Psoas muscle (tissue), 8 donors: ENCODE measurements at places on chromosomes 12 and 14.

- no peak for DNase-seq
Measured at GRCh38 chr14:40252817-40253447, 820.7 kb upstream of the FBXO33 start.

- DNase-seq = no peak
Measured at GRCh38 chr12:4992871-4993270, 50.8 kb upstream of the KCNA5 start.

DNA sequence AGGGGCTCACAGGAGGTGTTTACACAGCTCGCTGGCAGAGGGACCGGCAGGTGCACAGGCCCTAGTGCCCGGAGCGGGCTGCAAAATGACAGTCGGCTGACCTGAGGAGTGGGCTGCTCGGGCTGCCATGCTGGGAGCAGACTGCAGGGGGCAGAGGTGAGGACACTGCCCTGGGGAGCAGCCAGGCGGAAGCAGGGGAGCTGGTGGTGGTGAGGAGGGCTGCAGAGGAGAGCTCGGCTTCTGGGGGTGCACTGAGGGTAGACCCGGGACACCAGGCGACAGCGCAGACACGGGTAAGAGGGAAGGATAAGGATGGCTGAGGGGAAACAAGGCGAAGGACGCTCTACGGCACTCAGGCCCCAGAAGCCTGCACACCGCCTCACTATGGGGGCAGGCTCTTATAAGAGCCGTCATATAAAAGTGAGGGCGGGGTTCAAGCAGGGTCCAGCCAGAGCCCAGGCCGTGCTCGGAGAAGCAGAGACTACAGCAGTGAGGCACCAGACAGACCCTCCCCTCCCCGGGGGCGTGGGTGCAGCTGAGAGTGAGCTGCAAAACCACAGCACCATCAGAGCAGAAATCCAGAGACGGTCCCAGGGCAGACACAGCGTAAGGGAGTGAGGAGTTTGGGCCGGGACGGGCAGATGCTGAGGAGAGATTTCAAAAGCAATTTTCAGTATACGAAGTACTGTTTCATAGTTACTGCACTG, 62.5 kb downstream of the CCDC88C start:
- DNase-seq = no peak

DNA sequence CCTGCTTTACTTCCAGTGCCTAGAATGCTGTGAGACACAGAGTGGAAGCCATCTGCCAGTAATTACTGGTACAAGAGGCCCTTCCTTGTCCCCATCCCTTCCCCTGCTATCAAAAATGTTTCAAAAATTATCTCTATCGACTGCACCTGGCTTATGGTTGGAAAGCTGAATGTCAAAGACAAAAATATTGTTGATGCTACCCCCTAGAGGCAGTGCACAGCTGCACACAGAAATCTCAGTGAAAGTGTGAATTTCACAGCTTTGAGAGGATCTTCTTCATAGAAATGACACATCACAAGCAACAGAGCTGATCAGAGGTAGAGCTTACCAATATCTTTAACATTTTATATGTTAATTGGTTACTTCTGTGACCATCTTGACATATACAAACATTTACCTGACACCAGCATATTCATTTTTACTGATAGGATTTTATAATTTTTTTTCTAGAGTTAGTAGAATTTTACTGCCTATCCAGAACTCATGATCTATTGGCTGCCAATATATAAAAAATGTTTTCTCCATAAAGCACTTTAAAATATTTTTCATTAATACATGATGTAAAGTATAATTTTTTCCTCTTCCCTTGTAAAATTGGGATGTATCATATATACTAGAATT, 138.0 kb downstream of the AACS start:
- DNase-seq = no peak

DNA sequence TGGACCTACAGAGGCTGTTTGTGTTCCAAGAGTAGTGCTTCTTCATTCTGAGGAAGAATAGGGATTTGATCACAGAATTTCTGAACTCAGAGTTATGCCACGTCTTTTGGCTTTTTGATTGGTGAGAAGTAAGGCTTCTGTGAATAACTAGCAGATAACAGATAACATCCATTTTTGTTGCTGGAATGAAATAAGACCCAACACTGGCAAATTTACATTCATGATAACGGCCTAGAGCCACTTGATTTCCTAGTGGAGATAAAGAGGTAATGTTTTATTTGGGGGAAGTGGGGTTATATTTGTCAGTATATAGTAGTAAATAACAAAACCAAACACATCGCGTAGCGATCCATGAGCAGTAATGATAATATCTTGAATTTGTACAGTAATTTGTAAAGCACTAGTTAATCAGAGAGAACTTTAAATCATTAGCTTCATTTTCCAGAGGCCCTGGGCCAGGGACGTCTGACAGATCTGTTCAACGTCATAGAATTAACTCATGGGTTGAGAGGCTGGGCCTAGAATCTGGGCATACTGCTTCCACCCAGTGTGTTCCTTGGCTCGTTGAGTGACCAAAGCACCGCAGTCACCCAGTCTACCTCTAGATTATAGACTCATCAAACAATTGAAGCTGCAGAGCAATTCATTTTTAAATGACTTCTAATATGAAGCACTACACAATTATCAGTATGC, 79.6 kb downstream of the HMGA2 start:
- DNase-seq = no peak
